Mesothelial cell of epicardium (in vitro differentiated cells): ENCODE measurements at places on chromosomes 6 and 20.

- DNase-seq, result no peak
These were observed 36.8 kb upstream of the RNF24 start for GRCh38 chr20:4052139-4052480.

DNA sequence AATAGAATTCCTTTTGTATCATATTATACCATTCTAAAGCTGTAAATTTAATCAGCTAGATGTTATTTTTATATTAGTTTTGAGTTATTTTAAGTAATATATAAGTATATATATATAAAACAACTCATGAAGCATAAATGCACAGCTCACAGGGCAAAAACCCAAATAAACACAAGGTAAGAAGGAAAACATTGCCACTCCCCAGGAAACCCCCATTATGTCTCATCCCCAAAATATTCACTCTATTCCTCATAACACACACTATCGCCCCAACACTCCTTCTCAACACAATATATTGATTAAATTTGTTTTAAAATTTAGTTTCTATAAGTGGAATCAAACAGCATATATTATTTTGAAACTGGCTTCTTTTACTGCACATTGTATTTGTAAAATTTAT is 98.6 kb upstream of the FAM83B start:
- DNase-seq, result no peak

DNA sequence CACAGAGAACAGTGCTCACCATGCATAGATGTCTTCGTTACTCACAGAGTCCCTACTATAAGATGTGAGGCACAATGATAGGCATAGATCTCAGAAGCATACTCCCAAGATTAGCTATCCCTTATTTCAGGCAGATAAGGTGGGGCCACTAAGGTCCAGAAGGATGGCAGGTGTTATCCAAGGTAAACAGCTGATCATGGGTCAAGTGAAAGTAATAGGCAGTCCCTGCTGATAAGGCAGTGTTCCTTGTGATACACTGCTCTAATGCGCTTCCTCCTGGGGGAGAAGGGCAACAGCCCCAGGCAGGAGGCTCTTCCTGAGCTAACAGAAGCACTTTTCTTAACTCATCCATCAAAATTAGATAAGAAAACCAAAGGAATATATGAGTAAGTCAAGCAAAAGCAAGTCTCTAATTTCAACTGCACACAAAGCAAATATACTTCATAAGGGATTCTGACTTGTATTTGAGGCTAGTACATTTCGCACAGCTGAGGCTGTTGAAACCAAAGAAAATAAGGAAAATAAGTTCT is 42.2 kb downstream of the METTL24 start:
- DNase-seq, result no peak

DNA sequence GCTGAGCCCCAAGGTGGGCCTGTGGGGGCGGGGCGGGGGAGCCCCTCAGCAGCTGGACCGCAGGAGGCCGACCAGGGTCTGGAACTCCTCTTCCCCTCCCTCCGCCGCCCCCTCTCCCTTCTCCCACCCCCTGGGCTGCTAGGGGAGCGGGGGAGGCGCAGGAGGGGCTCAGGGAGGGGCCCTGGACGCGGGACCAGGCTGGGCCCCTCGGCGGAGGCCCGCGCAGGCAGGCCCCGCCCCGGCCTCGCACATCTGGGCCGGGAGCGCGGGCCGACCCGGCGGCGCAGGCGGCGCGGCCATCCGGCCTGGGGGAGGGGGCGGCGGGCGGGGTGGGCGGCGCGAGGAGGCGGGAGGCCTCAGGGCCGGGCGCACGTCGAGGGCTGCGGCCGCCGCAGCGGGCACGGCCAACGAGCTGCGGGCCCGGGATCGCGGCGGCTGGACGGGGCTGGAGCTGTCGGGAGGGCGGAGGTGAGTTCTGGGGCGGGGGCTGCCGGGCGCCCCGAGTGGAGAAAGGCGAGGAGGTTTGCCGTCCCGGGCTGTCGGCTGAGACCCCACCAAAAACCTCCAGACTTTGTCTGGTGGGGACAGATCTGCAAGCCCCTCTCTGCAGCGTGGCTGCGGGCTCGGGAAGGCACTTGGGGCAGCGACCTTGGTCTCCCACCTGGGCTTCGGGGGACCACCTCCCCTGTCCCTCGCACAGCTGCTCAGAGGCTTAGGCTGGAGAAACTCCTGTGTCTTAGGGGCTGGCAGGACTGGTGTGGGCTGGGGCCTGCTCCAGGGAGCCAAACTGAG is at the start of gene HSPA12B:
HSPA12B (plus strand) TSS at position 359 of the 792 bp plus-strand sequence. CDS start 5,990 bp downstream, outside the sequence.
- DNase-seq, result no peak

DNA sequence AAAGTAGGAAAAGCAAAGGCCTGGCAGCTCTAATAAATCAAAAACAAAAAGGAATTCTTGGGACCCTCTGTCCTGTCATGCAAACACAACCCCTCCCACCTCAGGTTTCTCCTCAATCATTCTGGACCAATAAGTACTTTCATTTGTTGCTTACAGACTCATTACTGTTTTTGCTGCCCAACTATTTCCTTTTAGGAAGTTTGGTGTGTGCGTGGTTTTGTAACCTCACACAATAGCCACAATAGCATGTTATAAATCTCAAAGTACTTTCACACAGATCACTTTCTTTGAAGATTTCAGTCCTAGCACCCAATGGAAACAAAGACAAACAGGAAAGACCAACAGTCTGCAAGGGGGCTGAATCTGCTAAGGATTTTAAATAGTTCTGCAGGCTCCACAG is 4.5 kb downstream of the MRPL14 start:
- no peak for DNase-seq

DNA sequence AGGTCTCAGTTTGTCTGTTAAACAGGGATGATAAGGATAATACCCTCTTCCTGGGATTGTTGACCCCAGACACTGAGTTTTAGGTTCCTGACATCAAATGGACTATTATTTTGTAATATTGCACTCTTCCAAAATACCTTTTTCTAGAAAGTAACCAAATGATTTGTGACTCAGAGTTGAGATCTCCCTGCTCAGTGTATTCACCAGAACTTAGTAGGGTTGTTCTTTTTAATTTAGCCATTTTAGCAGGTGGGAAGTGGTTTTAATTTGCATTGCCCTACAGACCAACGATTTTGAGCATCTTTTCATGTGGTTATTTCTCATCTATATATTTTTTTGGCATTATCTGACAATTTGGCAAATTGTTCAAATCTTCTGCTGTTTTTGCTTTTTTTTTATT is 75.1 kb downstream of the TMEM242 start:
- no peak for DNase-seq

- no peak for DNase-seq
These were observed 492.0 kb upstream of the MMS22L start for GRCh38 chr6:97775012-97775411.

DNA sequence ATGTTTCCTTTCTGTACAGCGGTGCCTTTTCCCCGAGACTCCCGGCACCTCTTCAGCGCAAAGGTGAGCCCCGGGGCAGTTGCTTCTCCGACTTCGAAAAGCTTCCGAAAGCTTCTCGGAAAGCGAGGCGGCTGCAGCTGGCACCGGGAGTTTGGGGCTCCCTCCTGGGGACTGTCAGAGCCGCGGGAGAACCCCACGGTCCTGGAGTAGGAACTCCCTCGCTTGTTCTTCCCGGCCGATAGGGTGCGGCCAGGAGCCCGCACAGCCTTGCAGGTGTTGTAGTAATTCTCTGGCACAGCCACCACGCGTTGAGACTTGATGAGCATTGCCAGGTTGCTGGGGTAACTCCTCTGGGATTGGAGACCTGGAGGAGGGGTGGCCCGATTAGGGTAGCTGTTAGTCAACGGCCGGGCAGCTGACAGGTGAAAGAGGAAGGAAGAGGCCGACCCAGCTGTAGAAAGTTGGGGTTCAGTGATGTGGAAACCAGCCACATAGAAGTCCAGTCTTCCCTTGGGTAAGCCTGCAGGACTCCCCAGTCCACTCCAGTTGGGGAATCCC is 721 bp downstream of the KDM1B start:
- no peak for DNase-seq

- DNase-seq, result no peak
These were observed 26.4 kb downstream of the GMPR start for GRCh38 chr6:16264785-16265184.

GRCh38 chr6:100566563-100566962 is 101.8 kb upstream of the SIM1 start:
- no peak for DNase-seq

- no peak for DNase-seq
These were observed 116.2 kb upstream of the STMND1 start for GRCh38 chr6:16985513-16986284.

DNA sequence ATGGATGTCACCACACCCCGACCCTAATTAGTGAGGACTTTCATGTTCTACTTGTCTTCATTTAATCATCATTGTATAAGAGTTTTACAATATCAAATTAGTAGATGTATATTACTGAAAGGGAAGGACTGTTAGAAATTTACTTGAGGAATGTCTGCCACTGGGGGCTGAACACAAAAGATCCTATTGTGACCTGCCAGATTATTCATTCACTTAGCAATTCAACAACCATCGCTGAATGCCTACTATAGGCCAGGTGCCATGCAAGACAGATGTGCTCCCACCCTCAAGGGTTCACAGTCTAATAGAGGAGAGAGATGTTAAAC is 8.0 kb upstream of the RBCK1 start:
- no peak for DNase-seq

DNA sequence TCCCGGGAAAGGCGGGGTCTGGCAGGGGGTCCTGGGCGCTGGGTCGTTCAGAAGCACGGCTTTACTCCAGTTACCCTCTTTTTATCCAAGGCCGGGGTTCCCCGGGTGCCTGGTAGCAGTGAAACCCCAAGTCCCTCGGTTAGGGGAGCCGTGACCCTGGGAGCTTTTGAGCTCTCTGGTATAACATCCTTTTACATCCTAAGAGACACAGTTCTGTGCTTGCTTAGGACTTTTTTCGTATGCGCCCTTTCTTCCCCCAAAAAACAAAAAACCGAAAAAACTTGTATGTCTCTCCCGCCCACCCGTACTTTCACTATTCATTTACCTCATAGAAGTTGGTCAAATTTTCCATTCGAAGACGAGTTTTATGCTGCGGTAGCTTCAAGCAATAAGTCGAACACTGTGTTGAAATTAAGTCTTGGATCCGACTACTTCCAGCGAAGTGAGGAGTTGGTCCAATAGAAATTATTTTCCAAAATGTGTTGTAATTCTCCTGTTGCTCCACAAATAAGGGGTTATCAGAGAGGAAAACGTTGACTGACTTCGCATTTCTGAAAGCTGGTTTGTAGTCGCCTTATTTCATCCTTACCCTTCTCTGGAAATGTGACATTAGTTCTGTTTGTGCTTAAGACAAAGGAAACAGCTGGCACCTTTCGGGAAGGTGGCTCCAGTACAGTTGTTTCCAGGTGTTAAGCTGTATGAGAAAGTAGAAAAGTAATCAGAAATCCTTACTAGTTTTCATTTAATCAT is 816 bp upstream of the MAN1A1 start:
- DNase-seq, result no peak

DNA sequence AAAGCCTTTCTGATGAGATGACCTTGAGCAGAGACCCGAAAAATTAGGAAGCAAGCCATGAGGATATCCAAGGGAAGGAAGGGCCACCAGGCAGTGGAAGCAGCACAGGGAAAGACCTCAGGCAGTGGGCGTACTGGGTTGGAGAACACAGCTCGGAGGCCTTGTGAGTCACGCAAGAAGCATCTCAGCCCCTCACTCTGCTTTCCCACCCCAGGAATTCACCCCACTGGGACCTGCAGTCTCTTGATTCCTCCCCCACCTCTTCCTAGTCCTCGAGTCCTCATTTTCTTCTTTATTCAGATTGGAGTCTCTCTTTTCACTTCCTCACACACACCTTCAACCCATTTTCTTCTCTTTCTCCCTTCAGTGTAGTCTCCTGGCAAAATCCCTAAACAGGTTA is 27.0 kb downstream of the RPRD1B start:
- DNase-seq, result no peak

- no peak for DNase-seq
These were observed 58.9 kb downstream of the KIZ start for GRCh38 chr20:21184819-21185218.

GRCh38 chr6:87197547-87197946 is 42.2 kb downstream of the ZNF292 start:
- no peak for DNase-seq

DNA sequence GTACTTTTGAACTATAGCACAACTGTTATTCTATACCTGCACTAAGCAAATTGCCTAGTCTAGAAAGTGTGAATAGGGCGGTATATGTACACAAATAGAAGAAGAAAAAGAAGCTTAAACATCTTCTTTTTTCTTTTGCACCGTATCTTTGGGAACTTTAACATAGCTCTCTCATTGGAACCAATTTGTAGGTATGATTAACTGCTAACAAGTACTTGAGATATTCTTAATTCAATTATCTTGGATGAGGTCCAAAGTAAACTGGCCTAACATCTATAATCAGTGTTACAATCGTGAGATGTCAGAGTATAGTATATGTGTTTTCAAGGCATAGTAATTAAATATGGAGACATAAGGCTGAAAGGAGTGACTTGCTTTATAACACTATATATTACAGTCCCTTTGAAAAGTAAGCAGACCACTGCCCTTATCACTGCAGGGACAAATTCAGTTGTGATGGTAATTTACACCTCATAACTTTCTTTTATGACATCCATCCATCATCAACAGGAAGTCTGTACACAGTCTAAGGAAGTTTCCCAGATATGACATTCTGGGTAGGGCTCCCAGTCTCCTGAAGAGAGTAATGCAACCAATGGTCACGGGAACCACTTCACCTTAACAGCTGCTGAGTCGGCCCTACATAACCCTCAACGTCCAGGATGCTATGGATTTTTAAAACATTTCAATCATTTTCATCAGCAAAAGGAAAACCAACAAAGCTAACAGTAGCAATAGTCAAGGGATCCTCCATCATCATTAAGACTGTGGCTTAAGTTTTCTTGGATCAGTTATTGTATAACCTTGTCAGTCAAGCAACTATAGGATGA is 37.6 kb downstream of the NKAIN2 start:
- no peak for DNase-seq

- DNase-seq, result no peak
These were observed 14.6 kb downstream of the TJAP1 start for GRCh38 chr6:43491750-43492661.

- DNase-seq, result no peak
These were observed 61.2 kb downstream of the TNFAIP3 start for GRCh38 chr6:137928286-137928685.

GRCh38 chr20:29409833-29410805 is 1847.3 kb upstream of the DEFB115 start:
- DNase-seq, result no peak

DNA sequence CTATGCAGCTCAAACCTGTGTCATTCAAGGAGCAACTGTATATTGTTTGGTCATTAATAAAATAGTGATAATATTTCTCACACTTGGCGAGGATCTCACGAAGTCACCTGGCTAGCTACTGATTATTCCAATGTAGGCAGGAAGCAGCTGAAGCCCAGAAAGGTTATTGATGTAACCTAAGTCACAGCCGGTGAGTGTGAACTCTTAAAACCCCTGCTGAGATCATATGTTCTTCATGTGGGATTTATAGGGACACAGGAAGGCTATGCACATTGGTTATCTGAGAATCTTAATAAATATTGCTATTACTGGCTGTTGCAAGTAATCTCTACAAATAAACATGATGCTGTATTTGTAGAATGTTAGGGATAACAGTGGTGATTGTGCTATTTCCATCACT is 161.4 kb downstream of the TBC1D7 start:
- no peak for DNase-seq

DNA sequence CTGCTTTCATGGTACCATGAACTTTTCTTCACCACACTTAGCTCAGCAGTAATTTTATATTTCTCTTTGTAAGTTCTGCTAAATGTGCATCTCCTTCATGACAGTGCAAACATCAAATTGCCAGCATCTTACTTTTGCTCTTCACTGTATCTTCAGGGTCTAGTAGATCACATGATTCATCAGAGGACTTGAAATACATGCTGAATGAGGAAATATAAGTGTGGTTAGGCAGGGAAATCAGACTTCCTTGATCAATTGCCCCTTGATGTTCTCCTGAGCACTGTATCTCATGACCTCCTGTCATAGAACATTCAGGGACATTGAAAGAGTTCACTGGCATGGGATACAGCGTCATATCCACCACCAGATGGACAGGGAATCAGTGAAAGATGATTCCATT is 25.3 kb upstream of the POLR1H start:
- DNase-seq, result no peak
